ENCODE measurements at places on chromosomes 1 and 21.

- no peak for DNase-seq
- H3K4me3 ChIP-seq = no peak overlapping the region
- H3K27me3 ChIP-seq = no peaks in the 10 kb centered on the region
These were observed 29.2 kb downstream of the CMPK1 start for GRCh38 chr1:47362828-47363227.

DNA sequence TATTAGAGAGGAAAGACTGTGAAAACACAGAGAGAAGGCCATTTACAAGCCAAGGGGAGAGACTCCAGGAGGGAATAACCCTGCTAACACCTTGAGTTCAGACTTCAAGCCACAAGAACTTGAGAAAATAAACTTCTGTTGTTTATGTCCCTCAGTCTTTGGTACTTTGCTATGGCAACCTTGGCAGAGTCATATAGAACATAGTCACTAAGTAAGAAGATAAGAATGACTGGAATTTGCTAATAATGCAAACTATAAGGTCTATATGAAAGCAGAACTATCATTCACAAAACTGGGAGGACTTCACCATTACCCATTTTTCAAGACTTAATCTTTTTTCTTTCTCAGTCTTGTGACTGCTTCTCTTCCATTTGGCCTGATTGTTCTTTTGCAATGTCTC lies 767.3 kb upstream of the ADAMTS5 start:
- H3K4me1 ChIP-seq = no peaks in the 10 kb centered on the region
- no peak overlapping the region for H3K4me3 ChIP-seq
- no peaks in the 10 kb centered on the region for H3K27me3 ChIP-seq
- no peak overlapping the region for H3K27ac ChIP-seq

DNA sequence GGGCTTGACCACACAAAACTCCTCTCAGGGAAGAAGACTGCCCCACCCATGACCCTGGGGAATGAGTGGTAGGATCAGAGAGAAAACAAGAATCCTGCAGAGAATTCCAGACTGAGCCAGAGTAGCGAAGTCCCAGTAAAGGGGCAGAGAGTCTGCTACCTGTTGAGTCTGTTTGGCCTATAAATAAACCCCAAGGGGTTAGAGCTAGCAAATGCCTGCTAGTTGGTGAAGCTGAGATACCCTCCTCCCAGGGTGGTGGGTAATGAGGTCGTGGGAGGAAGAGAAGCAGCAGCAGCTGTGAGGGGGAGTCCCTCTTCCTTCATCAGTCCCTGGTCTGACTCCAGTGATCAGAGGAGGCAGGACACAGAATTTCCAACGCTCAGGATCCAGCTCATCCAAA lies 2.5 kb downstream of the TRAF3IP3 start:
- H3K4me1 ChIP-seq = no peaks in the 10 kb centered on the region
- H3K4me3 ChIP-seq = no peak overlapping the region
- H3K27me3 ChIP-seq = no peaks in the 10 kb centered on the region

DNA sequence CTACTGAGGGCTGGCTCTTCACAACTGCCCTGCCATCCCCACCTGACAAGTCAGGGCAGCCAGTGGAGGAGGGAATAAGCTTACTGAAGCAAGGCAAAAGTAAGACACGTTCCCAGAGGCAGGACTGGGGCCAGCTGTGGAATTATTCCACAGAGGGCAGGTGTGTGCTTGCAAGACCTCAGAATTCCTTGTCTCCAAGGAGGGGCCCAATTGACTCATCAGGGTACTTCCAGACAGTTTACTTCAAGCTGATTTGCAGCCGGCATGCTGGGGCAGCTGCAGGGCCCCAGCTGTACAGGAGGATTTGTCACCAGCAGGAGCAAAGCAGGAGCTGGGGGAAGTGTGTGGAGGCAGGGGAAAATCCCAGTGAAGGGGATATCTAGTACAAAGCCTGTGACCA lies 167.5 kb upstream of the CAMK1G start:
- H3K27me3 ChIP-seq = peaks cover 25% of the 10 kb centered on the region
- H3K4me1 ChIP-seq = peaks cover 5% of the 10 kb centered on the region
- no peaks in the 10 kb centered on the region for H3K36me3 ChIP-seq
- H3K4me3 ChIP-seq = no peak overlapping the region

DNA sequence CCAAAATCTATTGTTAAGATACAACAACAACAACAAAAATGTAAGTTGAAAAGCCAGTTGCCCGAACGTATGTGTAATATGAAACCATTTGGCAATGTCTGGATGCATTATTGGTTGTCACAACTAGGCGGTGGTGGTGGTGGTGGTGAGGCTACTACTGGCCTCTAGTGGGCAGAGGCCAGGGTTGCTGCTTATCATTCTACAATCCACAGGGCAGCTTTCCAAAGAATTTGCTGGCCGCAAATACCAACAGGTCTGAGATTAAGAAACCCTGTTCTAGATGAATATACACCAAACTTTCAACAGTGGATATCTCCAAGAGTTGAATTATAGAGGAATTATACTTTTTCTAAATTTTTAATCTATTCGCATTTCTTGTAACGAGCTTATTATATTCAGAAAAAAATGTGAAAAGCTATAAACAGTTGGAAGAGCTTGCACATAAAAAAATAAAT lies 26.8 kb upstream of the ZNF697 start:
- no peaks in the 10 kb centered on the region for H3K27me3 ChIP-seq
- no peaks in the 10 kb centered on the region for H3K36me3 ChIP-seq
- no peak overlapping the region for H3K4me3 ChIP-seq
- H3K27ac ChIP-seq = no peak overlapping the region
- peaks cover 14% of the 10 kb centered on the region for H3K4me1 ChIP-seq

GRCh38 chr1:82091729-82092128 lies 291.0 kb downstream of the ADGRL2 start:
- no peak overlapping the region for H3K4me3 ChIP-seq
- no peaks in the 10 kb centered on the region for H3K27me3 ChIP-seq
- H3K4me1 ChIP-seq = no peaks in the 10 kb centered on the region
- H3K36me3 ChIP-seq = no peaks in the 10 kb centered on the region

DNA sequence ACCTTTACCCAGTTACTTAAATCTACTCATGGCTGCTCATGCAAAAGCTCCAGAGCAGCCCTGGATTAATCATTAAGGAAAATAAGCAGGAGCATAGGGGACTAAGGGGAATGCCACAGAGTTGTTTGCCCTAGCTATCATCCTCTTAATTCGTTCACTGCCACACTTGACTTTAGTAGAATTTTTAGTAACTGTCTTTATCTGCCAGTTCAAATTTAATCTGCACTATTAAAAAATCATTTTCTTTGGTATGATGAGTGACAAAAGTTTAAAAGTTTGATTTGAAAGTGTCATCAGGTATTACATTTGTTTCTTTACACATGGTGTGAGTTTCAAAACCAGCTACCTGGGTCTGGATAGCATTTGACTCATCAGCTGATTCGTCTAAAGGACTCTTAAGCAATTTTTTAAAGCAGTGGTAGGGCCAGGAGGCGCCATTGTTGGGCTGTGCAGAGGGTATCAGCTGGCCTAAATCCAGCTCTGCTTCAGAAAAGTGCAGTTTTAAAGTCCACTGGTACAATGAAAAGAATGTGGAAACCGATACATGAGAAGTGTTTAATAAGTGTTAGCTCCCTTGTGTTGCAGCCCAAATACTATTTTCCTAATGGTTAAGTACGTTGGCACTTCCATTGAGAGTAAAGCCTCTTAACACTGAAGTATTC lies 69.9 kb upstream of the DR1 start:
- peaks cover 29% of the 10 kb centered on the region for H3K36me3 ChIP-seq
- H3K4me3 ChIP-seq = no peak overlapping the region
- H3K27me3 ChIP-seq = no peaks in the 10 kb centered on the region
- peaks cover 4% of the 10 kb centered on the region for H3K4me1 ChIP-seq
- H3K27ac ChIP-seq = no peak overlapping the region
- no peak for DNase-seq

- no peaks in the 10 kb centered on the region for H3K36me3 ChIP-seq
- no peak overlapping the region for H3K27ac ChIP-seq
- DNase-seq = peak; percentile 87
- no peak overlapping the region for H3K4me3 ChIP-seq
These were observed 8.4 kb downstream of the FOXE3 start for GRCh38 chr1:47424336-47424982.

DNA sequence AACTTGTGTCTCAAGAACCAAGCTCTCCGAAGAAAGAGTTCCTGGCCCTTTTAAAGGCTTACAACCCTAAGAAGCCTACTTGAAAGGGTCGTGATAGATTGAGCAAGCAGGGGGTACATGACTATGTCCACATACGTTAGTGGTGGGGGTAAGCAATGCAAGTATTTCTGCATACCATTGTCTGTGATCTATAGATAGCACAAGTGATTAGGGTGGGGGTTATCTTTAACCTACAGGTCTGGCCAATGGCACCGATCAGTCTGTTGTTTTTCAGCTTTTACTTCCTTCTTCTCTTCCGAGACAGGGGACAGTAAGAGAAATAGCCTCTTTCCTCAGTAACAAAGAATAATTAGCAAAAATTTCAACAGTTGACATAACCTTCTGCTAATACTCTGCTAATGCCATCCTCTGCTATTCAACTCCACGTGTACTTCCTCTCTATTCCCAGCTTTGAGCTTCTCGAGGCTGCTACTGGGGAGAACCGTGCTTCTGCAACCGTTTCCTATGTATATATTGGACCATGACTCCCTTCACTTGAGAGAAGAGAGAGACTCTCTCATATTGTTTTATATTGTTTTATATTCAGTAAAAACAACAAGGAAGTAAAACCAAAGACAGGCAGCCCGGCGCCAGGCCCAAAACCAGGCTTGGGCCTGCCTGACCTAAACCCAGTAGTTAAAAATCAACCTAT lies 727.7 kb upstream of the NCAM2 start:
- no peak overlapping the region for H3K4me3 ChIP-seq
- no peak overlapping the region for H3K27ac ChIP-seq
- H3K27me3 ChIP-seq = no peaks in the 10 kb centered on the region
- no peak for DNase-seq

GRCh38 chr1:201128476-201128875 lies 1.5 kb upstream of the ASCL5 start:
- peaks cover 7% of the 10 kb centered on the region for H3K36me3 ChIP-seq
- H3K27me3 ChIP-seq = no peaks in the 10 kb centered on the region
- H3K4me3 ChIP-seq = no peak overlapping the region
- no peak overlapping the region for H3K27ac ChIP-seq

- no peaks in the 10 kb centered on the region for H3K27me3 ChIP-seq
- DNase-seq = no peak
- H3K36me3 ChIP-seq = no peaks in the 10 kb centered on the region
- H3K4me1 ChIP-seq = no peaks in the 10 kb centered on the region
- no peak overlapping the region for H3K27ac ChIP-seq
These were observed 430.9 kb downstream of the HLX start for GRCh38 chr1:221310180-221310579.

GRCh38 chr1:230169454-230170152 lies 102.6 kb downstream of the GALNT2 start:
- peak; percentile 4 for DNase-seq
- peaks cover 12% of the 10 kb centered on the region for H3K36me3 ChIP-seq
- no peak overlapping the region for H3K27ac ChIP-seq
- no peak overlapping the region for H3K4me3 ChIP-seq
- H3K27me3 ChIP-seq = no peaks in the 10 kb centered on the region
- peaks cover 3% of the 10 kb centered on the region for H3K4me1 ChIP-seq

Measured in H9 (cell line).